ENCODE measurements at places on chromosomes 11 and 22. TPM values are rescaled to one million over a fixed set of nuclear protein-coding genes. Genes with fewer than 3 reads are reported as not detected.
A peak's percentile ranks its signal among the peaks of the same experiment; 100 is the strongest.

DNA sequence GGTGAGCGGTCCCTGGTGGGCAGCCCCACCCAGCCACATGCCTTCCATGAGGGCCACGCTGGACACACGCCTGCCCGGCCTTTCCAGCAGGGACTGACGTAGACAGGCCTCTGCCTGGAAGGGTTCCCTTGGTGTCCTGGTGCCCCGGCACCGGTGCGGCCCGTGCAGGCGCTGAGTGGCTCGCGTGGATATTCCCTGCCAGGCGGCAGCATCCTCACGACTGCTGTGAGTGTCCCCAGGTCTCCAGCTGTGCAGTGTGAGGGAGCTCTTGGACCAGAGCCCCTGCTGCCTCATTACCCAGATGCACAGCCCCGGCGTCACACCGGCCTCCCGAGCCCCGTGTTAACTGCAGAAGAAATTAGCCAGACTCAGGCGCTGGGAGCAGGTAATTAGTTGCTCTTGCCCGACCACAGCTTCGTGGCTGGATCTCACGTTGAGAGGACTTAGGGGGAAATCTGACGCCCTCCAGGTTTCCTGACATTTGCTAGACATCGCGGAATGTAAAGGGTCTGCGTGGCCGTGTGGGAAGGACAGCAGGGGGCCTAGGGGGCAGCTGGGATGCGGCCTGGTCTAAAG, 1196.3 kb downstream of the BRD1 start:
- DNase-seq = no peak
- no peak overlapping the region for H3K4me3 ChIP-seq
- no peaks in the 10 kb centered on the region for H3K36me3 ChIP-seq
- H3K27me3 ChIP-seq = peaks cover 1% of the 10 kb centered on the region
- H3K4me1 ChIP-seq = peaks cover 7% of the 10 kb centered on the region

GRCh38 chr11:95084509-95084908, 5.1 kb upstream of the ENDOD1 start:
- DNase-seq = peak; percentile 83
- no peaks in the 10 kb centered on the region for H3K27me3 ChIP-seq
- H3K36me3 ChIP-seq = no peaks in the 10 kb centered on the region
- peak overlapping the region; percentile 87 for H3K27ac ChIP-seq
- H3K4me1 ChIP-seq = peaks cover 42% of the 10 kb centered on the region
- H3K4me3 ChIP-seq = no peak overlapping the region

GRCh38 chr22:45420539-45420938, 7.0 kb downstream of the RIBC2 start:
- DNase-seq = no peak
- peaks cover 11% of the 10 kb centered on the region for H3K36me3 ChIP-seq
- no peaks in the 10 kb centered on the region for H3K4me1 ChIP-seq
- H3K27ac ChIP-seq = no peak overlapping the region
- no peak overlapping the region for H3K4me3 ChIP-seq

- H3K27me3 ChIP-seq = peaks cover 3% of the 10 kb centered on the region
- peaks cover 36% of the 10 kb centered on the region for H3K36me3 ChIP-seq
- H3K4me1 ChIP-seq = peaks cover 5% of the 10 kb centered on the region
- DNase-seq = no peak
These were observed 5.4 kb upstream of the MAPK8IP1 start for GRCh38 chr11:45879803-45880686.

DNA sequence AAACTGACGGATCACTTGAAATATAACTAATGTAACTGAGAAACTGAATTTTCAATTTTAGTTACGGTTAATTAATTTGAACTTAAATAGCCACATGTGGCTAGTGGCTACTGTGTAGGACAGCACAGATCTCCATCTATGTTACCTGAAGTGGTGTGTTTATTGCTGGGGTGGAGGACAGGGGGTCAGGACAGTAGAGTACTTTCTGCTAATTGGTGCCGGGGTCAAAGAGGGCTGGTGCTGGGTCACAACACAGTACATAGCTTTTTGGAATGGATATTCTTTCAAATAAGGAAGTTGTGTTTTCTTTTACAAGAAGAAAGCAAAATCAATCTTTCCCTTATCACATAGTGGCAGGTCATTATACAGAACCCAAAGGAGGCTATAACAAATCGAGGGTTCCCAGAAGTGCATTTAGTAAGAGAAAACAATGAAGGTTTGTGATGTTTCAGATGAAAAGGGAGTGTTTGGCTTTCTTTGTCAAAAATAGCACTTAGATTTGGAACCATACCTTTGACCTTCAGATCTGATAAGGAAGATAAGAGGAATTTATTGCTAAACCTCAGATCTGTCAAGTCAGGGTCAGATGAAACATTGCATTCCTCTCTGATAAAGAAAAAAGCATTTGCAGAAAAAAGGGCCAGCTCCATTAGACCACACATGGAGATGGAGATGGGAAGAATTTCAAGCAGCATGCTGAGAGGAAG, 384.5 kb downstream of the AASDHPPT start:
- no peak overlapping the region for H3K27ac ChIP-seq
- H3K27me3 ChIP-seq = no peaks in the 10 kb centered on the region
- H3K4me1 ChIP-seq = no peaks in the 10 kb centered on the region
- no peaks in the 10 kb centered on the region for H3K36me3 ChIP-seq
- H3K4me3 ChIP-seq = no peak overlapping the region

DNA sequence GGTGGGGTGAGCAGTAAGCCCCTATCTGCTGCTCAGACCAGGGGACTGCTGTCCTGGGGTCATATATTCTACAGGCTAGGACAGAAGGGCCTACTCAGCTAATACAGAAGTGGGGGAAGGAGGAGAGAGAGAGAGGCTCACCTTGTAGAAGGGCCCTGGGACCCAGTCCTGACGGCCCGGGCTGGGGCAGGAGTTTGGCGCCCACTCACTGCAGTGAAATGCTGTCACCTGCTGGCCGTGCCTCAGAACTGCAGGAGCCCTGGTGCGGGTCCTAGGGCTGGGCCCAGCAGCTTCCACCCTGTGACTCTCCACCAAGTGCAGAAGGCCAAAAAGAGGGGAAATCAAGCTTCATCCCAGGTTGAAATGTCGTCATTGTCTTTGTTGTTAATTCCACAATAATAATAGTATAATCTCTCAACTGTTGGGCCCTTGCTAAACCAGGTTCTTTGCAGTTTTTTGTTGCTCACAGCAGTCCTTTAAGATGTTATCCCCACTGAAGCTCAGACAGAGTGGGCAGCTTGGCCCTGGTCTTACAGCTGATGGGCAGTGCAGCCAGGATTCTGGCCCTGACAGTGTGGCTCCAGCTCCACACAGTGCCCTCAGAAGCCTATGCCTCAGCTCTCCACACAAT, 29.6 kb downstream of the TRIM29 start:
- no peaks in the 10 kb centered on the region for H3K4me1 ChIP-seq
- no peak overlapping the region for H3K4me3 ChIP-seq
- no peaks in the 10 kb centered on the region for H3K36me3 ChIP-seq
- H3K27ac ChIP-seq = no peak overlapping the region
- peaks cover 4% of the 10 kb centered on the region for H3K27me3 ChIP-seq

GRCh38 chr11:1693327-1694063, 3.5 kb upstream of the KRTAP5-6 start:
- no peaks in the 10 kb centered on the region for H3K36me3 ChIP-seq
- peaks cover 5% of the 10 kb centered on the region for H3K4me1 ChIP-seq
- H3K27me3 ChIP-seq = peaks cover 14% of the 10 kb centered on the region
- DNase-seq = peak; percentile 86
- peak overlapping the region; percentile 66 for H3K4me3 ChIP-seq

DNA sequence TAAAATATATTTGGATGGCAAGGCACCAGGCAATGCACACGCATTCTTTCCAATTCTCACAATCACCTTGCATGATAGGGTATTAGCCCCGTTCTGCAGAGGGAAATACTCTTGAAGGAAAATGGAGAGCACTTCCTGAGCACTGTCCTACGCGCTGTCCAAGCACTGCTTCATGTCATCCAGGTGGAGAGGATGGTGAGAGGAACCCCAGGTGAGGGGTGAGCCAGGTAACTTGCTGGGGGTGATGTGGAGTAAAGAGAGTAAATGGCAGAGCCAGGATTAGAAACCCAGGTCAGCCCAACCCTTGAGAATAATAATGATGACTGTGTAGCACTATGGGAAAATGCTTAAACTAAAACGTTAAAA, 711 bp upstream of the PACSIN2 start:
- no peak for DNase-seq
- peaks cover 21% of the 10 kb centered on the region for H3K4me1 ChIP-seq
- H3K36me3 ChIP-seq = no peaks in the 10 kb centered on the region

GRCh38 chr22:47357493-47357892, 595.0 kb downstream of the TBC1D22A start:
- no peaks in the 10 kb centered on the region for H3K4me1 ChIP-seq
- no peaks in the 10 kb centered on the region for H3K36me3 ChIP-seq
- no peak overlapping the region for H3K27ac ChIP-seq
- peaks cover 3% of the 10 kb centered on the region for H3K27me3 ChIP-seq
- no peak overlapping the region for H3K4me3 ChIP-seq

GRCh38 chr11:31295308-31295707, 74.2 kb downstream of the DCDC1 start:
- no peaks in the 10 kb centered on the region for H3K4me1 ChIP-seq
- DNase-seq = no peak

DNA sequence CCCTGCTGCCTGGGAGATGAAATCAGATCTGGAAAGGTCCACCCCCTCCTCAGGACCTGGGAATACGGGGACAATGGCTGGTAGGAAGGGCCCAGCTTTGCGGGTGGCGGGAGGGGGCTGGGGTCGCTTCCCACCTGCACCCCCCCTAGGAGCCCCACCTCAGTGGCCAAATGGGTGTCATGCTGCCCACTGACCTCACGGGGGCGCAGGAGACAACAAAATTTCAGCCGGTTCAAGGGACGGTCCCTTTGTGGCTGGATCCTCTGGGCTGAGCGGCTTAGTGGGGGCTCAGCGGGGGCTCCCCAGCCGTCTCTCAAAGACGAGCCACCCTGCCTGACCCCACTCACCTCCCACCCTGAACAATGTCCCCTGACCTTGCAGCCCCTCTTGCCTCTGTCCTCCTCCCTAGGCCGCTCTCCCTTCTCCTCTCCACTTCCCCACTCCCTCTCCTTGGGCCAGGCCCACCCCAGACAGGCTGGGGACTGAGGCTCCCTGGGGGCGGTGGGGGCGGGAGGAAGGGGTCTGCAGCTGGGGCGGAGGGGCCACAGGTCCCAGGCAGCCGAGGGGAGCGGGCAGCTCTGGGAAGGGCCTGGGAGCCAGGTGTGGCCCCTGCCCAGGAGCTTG, 39.3 kb upstream of the H19 start:
- H3K4me1 ChIP-seq = no peaks in the 10 kb centered on the region
- H3K36me3 ChIP-seq = no peaks in the 10 kb centered on the region
- no peak overlapping the region for H3K4me3 ChIP-seq
- no peaks in the 10 kb centered on the region for H3K27me3 ChIP-seq
- DNase-seq = no peak

Gene UPK3A
- not detected for total RNA-seq

Gene MS4A12
- total RNA-seq = not detected

Gene CD3E
- 530 TPM for total RNA-seq

Data from activated CD4-positive, alpha-beta T cell treated with anti-CD3 and anti-CD28 coated beads for 36 hours (primary cell).